ENCODE measurements at places on chromosomes 6 and 20.

- DNase-seq: no peak
Measured at GRCh38 chr20:13331536-13331935, 110.5 kb downstream of the ISM1 start.

DNA sequence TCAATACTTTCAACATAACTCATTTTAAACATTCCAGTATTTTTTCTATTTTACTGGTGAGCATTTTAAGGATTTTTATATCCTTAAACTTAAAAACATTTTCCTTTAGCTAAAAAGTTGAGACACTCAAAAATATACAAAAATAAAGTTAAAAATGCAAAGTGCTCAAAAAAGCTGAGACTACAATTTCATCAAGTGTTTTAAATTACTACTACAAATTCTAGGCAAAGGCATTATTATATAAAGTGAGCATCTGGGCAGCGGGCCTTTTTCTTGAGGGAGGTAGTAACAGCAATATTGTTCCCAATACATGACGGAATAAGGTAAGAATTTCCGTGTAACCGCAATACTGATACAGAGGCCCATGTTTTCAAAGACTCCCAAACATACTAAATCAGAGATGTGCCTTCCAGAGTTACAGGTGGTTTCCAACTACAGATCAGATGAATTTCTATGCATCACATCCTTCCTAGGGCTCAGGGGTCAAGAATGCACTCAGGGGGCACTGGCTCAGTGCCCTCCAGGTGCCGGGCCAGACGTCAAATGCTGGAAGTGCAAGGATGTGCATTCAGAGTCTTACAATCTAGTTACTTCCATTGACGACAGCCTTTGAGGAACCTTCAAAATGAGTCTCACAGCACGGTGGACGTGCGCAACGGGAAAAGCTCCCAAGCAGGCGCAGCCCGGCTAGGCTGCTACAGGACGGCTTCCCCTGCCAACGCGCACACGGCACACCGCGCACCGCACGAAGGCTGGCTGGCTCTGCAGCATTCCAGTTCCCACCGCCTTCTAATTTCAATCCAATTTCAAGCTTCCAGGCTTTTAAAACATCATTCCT is 1.7 kb downstream of the PHF10 start:
- no peak for DNase-seq

DNA sequence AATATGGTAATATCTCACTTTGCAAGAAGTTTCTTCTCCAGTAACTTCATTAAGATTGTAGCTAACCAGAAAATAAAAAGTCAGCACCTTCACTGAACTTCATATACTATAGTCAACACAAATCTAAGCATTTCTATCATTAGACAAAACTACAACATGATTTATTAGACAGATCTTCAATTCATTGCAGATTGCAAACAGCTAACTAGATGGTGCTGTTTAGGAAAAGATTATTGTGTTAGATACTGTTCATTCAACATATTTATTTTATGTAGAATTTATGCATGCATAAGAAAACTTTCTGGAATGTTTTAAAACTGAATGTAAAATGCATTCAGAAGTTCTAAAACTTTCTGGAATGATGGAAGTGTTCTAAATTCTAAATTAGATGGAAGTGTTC is 442.1 kb downstream of the HTR1B start:
- no peak for DNase-seq

DNA sequence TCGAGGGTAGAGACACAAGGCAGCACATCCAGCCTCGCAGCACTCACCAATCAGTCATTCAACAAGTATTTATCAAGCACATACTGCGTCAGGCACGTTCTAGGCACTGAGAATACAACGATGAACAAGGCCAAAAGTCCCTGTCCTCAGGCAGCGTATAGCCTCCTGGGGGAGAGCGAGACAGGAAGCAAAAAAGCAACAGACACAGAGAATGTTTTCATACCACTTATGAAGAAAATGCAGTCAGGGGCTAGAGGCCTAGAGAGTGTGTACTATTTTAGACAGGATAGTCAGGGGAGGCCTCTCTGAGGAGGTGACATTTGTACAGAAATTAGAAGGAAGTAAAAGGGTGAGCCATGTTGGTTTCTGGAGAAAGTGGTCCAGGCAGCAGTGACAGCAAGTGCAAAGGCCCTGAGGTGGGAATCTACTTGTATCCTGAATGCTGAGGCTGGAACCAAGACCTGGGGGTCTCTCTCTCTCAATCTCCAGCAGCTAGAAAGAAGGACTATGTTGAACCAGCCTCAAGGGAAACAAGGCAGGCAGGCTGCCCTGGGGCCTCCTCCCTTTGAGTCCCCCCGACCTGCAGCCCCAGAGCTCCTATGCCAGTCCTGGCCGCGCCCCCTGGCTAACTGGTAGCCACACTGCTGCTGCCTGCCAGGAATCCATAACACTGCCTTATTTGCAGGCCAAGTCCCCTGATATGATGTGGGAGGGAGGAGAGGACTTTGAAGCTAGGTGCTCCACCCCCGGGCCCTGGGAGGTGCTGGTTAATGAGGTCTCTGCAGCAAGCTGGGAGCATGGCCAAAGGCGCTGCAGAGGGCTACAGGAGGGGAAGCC is 151.2 kb downstream of the GRM4 start:
- no peak for DNase-seq

DNA sequence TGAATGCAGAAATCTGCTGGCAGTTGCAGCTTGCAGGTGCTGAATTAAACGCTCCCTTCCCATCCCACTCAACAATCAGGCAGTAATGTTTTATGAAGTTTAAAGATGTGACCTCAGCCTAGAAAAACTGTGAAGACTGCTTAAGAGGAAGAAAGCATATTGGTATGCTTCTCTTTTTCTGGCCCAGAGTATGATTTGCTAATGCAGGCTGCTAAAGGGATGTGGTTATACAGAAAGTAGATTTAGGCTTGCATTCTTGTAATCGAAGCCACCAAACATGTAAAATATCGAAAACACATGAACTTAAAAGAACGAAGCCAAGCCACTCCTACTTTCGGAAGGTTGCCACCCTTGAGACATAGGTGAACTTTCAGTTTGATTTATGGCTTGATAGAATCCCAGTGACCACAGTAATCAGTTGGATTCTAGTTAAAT is 40.7 kb downstream of the MAP3K5 start:
- DNase-seq: no peak

DNA sequence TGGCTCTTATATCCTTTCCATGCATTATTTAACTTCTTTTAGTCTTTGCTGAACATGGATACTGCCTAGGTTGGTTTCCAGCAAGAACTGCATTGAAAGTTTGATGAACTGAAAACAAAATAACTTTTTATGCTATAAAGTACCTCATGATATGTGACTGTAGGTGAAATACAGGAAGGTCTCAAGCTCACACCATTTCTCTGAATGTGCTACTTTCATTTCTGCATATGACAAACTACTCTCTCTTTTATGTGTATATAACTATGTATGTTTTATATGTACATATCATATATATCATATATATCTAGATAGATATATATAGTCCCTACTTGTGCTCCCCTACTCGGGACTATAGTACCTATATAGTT is 65.9 kb downstream of the AIG1 start:
- no peak for DNase-seq

DNA sequence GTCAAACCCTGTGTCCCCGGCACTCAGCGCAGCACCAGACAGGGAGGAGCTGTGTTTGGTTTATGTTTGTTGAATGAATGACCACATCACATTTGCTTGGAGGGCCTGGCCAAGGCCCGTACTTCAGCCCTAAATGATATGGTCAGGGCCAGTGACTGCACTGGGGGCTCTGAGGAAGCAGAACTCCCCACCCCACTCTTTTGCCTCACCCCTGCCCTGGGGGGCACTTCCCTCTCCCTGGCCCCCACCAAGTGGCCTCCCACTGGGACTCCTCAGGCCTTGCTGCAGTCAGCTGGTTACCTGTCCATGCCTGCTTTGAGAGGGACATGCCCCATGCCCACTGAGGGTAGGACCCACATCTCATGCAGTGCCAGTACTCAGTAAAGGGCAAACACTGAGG is 2.9 kb downstream of the ADISSP start:
- no peak for DNase-seq

- peak; percentile 86 for DNase-seq
Measured at GRCh38 chr6:27293436-27294098, 18.5 kb downstream of the POM121L2 start.

DNA sequence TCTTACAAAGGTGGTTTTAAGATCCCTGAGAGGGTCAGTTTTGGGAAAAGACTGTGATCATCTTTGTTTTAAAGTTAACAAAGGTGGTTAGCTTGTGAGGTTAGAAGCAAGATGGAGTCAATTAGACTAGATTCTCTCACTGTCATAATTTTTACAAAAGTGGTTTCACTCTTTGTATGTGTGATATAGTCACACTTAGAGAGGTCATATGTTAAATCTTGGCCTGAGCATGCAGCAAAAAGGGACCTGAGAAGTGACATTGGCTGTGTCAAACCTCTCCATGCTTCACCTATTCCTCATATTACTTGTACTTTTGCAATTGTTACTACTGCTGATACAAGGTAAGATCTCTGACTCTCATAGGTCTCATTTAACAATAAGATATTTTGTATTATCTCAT is 368.0 kb downstream of the TBC1D32 start:
- DNase-seq: no peak

GRCh38 chr6:73943411-73943810 is 247.4 kb downstream of the CD109 start:
- no peak for DNase-seq

DNA sequence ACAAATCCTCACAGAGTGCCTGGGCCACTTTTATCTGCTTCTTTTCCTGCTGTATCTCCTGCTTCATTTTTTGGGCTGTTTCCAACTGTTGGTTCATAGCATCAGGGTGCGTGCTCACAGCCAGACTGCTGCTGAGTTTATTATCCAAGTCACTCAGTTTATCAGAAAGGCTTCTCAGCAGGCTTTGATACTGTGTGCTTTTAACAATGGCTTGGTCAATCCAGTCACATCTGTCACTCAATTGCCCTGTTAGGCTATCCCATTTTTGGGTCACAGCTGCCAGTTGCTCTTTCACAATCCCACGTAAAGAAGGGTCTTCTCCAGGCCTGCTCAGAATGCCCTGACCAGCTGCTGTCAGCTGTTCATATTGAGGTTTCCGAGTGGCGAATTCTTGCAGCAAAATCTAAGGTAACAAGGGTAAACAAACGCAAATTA is 87.2 kb downstream of the DST start:
- no peak for DNase-seq

DNA sequence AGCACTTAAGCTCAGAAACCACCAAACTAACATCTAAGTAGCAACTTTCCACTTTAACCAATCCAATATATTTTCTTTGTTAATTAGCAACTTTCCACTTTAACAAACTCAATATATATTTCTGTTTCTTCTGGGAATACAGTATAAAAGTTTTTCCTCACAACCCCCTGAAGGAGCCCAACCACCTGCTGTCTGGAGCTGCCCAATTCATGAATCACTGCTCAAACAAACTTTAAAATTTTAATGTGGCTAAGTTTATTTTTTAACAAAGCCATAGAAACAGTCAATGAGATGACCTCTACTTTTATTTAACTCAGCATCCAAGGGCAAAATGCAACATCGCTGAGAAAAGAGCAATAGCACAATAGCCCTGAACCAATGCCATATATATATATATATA is 500.1 kb downstream of the EPM2A start:
- no peak for DNase-seq

- DNase-seq: no peak
Measured at GRCh38 chr6:169527306-169527705, 174.5 kb downstream of the WDR27 start.

- DNase-seq: no peak
Measured at GRCh38 chr6:7636151-7636550, 46.2 kb downstream of the SNRNP48 start.

- peak; percentile 77 for DNase-seq
Measured at GRCh38 chr20:45993197-45993951, 15.3 kb upstream of the MMP9 start.

DNA sequence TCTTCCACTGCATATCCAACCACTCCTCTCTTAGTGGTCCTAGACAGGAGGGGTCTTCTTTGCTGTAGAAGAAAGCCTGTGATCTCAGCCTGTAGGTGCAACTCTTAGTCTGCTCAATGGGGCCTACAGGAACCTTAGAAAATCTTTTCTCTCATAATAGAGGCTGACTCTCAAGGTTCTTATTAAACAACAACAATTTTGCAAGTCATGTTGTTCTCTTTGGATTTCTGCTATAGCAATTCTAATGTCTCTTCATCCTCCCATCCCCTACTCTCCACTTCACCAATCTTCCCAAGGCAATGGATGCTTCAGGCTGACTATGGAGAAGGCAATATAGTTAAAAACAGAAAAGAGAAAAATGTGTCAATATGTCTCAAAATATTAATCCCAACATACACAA is 40.8 kb upstream of the SPTLC3 start:
- no peak for DNase-seq

DNA sequence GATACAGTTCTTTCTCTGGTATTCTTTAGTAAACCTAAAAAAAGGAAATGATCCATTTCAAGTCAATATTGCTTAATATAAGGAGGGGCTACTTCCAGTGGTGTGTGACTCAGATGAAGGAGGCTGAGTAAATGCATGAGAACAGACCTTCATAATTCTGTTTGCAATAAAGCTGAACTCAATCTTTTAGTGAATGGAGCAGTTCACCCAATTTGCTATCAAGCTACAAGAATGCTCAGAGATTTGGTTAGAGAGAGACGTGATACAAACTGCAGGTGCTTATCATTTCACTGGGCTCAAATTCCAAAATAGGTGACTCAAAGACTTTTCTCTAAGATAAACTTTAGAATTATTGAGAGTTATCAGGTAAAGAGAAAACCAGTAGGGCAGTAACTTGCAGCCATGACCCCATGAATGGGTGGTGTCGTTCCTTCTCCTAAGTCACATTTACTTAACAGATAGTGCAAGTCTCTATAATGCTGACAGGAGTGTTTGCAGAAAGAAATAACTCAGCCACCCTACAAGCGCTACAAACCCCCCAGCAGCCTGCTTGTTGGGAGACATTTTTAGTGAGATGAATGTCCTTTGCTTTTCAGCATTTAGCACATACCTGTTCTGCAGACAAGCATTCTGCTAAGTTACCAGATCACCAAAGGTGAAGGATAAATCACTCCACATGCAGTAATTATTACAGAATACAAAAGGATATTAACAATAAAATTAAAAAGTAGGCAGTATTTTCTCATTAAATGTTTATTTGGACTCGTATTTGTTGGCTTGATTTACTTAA is 16.4 kb upstream of the BLOC1S5 start:
- DNase-seq: no peak

DNA sequence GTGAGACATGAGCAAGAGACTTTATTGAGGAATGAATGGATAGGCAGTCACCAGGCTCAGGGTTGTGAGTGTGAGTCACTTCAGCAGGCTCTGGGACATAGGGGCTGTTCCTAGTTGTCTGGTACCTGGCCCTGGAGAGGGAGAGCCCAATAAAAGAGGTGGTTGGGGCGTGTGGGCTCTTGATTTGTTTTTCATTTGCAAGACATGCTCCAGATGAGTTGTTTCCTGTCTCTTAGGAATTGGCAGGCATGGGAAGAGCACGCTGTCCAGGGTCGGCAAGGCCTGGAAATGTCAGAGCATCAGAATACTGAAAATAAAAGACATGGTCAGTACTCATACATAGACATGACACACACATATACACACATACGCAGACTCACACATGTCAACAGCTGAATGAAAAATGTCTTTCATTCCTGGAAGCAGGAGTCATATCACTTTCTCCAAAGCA is 166.3 kb upstream of the SULF2 start:
- no peak for DNase-seq

Data from COLO829 (cell line).